ENCODE measurements at places on chromosomes 2 and 18.

GRCh38 chr18:71865888-71866287, 678.3 kb downstream of the CBLN2 start:
- no peak for DNase-seq

DNA sequence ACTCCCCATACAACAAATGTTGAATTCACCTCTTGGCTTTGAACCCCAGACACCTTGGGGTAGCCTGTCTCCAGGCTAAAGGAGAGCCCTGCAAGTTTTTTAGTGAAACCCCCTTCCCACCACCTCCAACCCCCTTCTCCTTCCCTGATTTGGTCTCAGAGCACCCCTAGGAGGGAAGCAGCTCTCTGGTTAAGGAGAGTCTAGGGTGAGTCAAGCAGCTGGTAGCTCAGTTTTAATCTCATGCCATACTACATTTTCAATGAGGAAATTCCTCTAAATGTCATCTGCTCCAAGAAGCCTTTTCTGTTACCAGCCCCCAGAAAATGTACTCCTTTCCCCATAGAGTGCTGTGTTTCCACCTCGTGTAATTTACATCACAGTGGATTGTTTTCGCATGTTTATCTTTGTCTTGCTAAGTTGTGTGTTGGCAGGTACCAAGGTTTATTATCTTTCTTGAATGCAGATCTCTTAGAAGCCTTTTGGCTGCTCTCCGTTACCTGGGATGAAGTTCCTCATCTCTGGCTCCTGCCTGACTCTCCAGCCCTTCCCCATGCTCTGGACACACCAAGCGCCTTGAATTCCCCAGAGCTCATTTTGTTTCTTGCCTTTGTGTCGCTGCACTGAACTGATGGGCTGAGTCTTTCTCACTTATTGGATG, 82.2 kb downstream of the ASAP2 start:
- no peak for DNase-seq

DNA sequence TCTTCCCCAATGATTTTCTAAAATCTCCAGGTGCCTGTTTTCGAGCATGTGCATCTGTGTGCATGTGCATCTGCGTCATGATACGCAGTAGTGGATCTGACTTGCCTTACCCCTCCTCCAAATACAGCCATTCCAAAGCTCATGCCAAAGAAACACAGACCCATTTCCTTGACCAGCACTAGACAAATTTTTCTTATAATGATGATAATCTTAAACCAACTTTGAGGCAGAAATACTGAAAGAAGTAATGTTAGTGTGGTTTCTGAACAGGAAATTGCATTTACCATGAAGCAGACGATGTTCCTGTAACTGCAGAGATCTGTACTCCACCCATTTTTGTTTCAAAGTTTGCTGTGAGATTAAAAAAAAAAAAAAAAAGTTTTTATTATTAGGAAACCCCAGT, 25.6 kb downstream of the CYTIP start:
- DNase-seq = no peak

DNA sequence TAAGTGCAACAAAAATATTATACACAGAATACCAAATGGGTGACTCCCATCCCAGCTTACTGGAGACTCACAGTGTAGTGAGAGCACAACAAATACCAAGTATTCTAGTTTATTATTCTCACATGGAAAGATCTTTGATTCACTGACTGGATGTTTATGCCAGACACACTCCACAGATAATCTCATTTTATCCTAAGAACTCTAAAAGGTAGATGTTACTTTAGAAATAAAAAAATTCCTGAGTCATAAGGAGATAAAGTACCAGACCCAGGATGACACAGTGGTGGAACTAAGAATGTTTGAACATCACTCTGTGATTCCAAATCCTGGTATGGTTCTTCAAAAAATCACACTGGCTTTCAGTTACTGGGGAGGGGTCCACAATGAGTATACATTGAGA, 136.2 kb downstream of the CDH2 start:
- DNase-seq = no peak

DNA sequence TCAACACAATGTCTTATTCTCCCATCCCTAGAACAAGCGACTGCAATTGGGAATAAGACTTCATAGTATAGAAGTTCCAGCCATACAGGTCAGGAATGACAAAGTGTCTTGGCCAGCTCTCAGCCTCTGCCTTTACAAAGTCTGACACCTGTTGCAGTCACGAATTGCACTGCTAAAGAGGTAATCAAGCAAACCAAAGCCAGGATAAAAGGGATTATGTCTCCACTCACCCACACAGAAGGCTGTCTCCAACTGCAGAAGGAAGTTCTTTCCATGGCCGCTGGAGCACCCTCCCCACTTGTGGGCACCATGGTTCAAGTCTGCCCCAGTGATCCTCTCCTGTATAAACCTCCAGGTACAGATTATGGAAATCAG, 114.8 kb upstream of the PKDCC start:
- DNase-seq = no peak

All from activated T-cell treated with anti-CD3 and anti-CD28 coated beads, Interleukin-2, amount 50 U/mL, for 4 hours (primary cell).